Fibroblast of lung (primary cell): ENCODE measurements at places on chromosomes 1 and 21.
A peak's percentile ranks its signal among the peaks of the same experiment; 100 is the strongest.

GRCh38 chr1:3459940-3460671 is 5.6 kb downstream of the ARHGEF16 start:
- no peak for DNase-seq

GRCh38 chr21:30567617-30568016 is 6.5 kb upstream of the KRTAP19-7 start:
- no peak for DNase-seq

GRCh38 chr1:117760069-117760468 is 154.2 kb downstream of the TENT5C start:
- DNase-seq, result no peak

DNA sequence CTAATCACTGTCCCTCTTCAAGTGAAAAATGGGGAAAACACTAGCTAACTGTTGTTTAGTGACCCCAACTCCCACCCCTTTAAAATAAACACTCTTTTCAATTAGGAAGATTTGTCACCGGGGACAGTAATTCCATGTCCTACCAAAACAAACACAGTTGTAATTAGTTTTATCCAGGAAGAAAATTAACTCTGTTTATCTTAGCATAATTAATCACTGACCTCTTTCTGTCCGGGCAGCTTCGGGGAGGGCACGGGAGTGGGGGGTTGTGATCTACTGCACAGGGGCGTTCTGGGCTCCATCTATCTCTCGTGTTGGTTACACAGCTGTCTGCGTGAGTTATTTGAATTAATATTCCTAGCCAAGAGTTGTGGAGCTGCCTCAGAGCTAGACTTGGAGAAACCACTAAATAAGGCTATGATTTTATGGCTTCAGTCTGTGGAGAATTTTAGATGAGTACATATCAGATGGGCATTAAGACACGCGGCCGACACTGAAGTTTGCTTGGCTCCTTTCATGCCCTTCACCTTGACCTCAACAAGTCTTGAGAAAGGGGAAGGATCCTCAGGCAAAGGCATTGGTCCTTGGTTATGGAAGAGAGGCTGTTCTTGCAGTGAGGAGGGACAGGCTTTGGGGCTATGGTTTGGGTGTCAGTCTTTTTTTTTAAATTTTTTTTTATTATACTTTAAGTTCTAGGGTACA is 102.0 kb upstream of the TRABD2B start:
- DNase-seq, result no peak

DNA sequence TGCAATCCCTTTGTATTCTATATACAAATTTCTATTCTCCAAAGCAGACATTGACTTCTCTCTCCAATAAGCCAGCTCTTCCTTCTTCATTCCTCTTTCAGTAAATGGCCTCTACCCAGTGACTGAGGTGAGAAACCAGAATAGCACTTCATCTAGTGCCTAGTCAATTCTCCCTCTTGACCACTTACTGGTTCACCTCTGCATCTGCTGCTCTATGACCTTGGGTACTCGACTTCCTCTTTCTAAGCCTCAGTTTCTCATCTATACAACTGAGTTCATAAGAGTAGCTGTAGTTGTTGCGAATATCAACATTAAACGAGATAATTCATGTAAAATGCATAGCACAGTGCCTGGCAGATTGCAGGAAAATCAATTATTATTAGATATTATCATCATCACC is 12.4 kb downstream of the LYST start:
- DNase-seq, result no peak

DNA sequence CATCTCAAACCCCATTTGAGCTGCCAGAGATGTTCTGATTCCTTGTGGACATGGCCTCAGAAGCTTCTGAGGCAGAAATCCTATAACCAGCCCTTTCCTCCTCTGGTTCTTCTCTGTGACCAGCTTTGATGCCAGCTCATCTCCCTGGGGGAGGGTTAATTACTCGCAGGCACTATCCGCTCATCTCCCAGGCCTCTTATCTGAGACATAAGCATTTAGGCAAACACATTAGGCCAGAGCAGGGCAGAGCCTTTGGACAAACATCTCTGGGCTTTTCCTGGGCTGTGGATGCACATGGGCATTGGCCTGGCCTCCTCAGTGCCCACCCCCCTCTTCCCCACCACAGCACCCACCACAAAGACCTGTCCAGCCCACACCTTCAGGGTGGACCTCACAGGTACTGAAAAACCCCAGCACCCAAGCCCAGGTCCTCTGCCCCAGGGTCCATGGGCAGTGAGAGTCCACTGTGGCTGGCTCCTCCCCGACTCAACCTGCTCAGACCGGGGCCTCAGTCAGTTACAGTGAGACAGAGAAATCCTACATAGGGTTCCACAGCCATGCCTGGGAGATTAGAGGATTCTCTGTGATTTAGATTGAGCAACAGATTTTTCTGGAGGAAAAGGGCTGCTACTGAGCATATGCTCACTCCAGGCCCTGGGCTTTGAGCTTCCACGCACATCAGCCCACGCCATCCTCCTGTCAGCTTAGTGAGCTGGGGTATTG is 26.9 kb downstream of the IGSF21 start:
- no peak for DNase-seq

GRCh38 chr1:9770298-9770697 is 53.5 kb downstream of the CLSTN1 start:
- DNase-seq, result no peak

GRCh38 chr21:37364722-37365121 is 1.9 kb upstream of the DYRK1A start:
- DNase-seq, result no peak

- no peak for DNase-seq
Observed at GRCh38 chr21:41779659-41780058, 12.8 kb upstream of the RIPK4 start.

- DNase-seq, result no peak
Observed at GRCh38 chr1:80925130-80925805, 875.5 kb upstream of the ADGRL2 start.

DNA sequence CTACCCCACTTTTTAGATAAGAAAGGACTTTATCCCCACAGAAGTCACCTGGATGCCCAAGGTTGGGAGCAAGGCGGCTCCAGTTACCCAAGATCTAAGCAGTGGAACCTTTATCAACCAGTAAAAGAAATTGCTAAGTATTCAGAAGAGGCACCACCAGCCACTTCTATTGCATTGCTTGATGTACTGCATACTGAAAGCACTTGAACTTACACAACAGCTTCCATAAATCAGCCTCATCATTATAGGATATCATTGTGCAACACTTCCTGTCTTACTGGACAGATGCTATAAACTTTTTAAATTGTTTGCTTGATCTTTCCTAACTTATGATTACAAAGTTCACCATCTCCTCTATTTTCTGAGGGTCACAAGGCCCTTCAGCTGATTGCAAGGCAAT is 642.7 kb upstream of the CXADR start:
- DNase-seq, result no peak

DNA sequence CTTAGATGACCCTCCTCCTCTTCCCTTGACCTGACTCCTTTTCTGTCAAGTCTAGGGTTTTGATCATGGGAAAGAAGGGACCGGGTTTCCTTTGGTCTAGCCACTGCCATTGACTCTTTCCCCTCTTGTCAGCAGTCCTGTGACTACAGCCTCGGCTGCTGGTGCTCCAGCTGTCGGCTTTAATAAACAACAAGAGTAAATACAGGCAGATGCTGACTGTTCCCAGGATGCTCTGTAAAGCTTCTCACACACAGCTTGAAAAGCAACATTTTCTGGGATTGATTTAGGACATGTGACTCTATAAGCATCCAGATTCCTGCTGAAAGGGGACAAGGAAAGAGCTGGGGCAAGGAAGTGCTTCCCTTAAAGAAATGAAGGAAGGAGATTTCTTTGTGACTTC is 53.5 kb upstream of the CTTNBP2NL start:
- no peak for DNase-seq

DNA sequence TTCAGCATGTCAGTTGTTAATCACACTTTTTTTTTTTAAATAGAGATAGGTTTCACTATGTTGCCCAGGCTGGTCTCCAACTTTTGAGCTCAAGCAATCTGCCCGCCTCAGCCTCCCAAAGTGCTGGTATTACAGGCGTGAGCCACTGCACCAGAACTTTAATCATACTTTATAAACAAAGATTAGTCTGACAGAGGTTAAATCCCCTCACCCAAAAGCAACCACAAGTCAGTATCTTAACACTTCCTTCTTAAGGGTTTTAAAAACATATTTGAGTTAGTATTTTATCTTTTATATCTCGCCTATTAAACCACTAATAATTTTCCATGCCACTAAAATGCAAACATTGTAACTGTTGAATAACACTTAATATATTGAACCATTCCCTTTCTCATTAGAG is 70.2 kb downstream of the COP1 start:
- DNase-seq, result peak; percentile 16

DNA sequence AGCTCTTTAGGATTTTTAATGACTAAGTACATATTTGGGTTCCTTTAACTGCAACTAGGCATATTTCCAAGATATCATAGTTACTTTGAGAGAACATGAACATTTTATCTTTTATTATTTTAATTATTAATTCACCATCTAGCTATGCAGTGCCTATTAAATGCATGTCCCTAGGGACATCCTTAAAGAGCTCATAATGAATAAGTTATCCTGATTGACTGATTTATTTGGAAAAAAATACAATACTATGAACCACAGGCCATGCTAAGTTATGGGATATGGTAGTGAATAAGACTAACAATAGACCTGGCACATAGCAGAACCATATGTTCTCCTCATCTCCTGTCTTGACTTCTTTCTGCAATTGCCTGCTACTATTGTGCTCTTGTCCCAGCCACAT is 16.4 kb upstream of the C1orf105 start:
- DNase-seq, result no peak

DNA sequence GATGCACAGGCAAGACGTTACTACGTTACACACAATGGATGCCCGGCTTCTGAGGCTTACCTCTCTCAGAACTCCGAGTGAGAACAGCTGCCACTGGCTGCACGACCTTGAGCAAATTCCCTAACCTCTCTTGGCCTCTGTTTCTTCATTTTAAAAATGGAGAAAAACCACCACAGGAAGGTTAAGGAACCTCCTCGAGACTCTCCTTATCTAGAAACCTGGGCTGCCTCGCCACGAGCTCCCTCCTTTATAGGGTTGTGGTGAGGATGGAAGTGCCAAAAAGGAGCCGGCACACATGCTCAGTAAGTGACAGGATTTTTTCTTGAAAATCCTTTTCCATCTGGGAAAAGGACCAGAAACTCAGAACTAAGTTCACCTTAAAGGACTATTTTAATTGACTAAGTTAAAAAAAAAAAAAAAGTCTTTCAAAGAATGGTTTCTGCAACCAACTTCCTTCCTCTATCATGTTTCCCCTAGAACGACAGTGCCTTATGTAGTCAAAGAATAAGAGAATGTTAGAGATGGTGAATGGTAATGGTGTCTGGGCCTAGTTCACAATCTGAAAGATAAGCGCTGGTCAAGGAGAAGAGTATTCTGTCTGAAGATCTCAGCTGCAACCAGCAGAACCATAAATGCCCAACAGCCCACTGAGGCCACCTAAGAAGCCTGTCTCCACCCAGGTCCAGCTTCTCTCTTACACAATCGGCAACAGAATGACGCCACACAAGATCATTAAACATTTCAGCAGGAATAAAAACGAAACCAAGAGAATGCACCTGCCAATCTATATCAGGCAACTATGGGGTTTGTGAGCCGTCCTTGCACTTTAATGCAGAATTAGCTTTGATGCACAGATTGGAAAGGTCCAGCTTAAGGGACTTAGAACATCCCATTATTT is 64.9 kb downstream of the SLC45A1 start:
- no peak for DNase-seq

DNA sequence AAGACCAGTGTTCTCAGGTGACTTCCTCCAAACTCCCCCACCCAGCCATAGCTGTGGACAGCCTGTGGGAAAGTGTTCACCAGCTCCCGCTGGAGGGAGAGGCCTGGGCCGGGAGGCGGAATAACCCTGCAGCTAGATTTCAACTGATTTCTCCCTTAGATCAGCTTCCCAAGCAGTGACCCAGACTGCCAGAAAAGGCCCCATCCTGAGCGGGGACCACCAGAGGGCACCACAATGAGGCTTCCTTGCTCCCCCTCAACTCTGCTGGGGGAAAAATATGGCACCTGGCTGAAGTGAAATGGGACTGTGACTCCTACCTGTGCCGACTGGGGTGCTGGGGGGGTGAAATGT is 50.8 kb downstream of the RHBG start:
- no peak for DNase-seq

DNA sequence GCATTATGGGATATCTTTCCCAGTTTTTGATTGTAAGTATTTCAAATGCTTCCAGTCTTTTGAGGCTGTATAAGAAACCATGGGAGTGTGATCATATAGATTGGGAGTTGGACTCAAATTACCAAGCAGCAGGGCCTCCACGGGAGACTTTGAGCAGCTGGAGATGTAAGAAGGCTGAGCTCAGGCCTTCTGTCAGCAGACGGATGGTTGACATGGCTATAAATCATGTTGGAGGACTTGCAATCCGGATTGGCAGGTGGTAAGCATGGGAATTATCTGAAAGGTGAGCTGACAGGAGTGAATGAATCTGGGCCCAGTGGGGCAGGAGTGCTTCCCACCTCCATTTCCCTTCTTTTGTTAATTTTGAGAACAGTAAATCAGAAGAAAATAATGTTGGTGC is 83.2 kb upstream of the PPM1J start:
- no peak for DNase-seq

DNA sequence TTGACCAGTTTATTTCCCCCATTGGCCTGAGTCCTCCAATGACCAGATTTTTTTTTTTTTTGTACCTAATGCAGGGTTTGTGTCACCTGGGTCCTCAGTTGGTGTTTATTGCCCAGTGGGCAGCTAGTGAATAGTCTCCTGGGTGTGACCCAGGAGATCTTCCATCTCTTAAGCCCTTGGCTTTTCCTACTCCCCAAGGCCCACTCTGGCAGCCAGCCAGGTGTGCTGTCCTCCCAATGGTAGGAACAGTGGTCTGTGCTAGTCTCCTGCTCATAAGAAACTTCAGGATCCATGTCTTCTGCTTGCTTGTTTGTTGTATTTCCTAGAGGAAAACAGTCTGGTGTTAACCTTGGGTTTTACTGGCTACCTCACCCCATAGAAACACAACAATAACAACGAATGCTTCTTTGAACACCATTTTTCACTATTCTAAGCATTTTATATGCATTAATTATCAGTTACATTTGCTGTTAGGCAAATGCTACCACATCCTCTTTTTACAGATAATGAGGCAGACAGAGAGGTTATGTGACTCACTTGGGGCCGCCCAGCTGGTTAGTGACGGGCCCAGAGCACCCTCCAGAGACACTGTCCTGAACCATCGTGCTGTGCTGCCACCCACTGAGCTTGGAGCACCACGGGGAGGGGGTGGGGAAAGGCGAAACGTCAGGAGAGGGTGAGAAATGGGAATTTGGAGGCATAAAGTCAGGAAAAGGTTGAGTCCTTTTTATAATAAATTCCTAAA is 107.5 kb downstream of the HIVEP3 start:
- DNase-seq, result peak; percentile 70

- DNase-seq, result no peak
Observed at GRCh38 chr1:241310451-241310850, 46.6 kb downstream of the RGS7 start.
